ENCODE measurements at places on chromosomes 7 and 10.

GRCh38 chr10:78207216-78207615 is 173.6 kb downstream of the RPS24 start:
- no peak for DNase-seq

GRCh38 chr10:125536236-125536635 is 146.7 kb downstream of the TEX36 start:
- DNase-seq: no peak

- DNase-seq: no peak
These were observed 329.0 kb downstream of the RNLS start for GRCh38 chr10:88254091-88254490.

DNA sequence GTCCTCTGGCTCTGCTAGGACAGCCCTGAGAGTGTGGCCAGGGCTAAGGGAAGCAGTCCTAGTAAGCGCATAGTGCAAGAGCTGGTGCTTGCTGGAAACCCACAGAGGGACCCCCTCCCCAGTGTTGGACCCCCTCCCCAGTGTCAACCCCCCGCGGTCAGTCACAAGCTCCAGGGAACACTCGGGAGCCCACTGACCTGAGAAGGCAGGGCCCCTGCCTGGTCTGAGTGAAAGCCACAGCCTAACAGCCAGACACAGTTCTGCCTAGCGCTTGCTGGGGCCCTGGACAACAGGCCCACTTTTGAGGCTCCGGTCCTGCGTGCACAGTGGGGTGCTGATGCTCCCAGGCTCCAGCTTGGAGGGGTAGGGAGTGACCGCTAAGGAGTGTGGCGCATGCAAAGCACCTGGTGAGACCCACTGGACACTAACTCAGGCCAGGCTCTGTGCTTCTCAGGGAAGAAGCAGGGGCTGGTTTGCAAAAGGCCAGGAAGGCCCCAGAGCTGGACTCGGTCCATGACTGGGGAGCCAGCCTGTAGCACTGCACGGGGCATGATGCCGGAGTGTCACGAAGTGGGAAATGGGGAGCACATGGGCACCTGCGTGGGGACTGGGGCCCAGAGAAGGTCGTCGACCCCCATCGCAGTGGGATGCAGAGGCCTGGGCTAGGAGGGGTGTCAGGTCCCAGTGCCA is 175.8 kb upstream of the PPP2R2D start:
- DNase-seq: no peak

- peak; percentile 70 for DNase-seq
These were observed 14.3 kb downstream of the ZNF282 start for GRCh38 chr7:149209518-149210269.

DNA sequence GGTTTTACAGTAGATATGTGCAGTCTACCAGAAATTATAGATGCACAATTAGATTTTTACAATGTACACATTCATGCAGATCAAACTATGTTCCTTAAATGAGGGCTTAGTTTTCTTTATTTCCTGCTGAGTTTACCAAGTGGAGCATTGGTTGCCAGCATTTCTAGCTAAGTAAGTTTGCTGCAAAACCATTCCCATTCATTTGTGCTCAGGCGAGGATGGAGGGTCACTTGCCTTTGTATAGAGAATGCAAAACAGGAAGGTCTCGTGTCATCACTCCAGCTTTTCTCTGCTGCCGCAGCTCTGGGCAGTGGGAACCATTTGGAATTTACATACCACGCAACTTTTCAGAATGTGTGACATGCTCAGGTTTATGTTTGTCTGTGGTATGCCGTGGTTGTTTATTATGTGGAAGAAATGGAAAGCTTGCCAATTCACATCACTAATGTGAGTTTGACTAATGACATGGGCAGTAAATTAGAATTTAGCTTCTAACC is 198.6 kb downstream of the TRIL start:
- no peak for DNase-seq

DNA sequence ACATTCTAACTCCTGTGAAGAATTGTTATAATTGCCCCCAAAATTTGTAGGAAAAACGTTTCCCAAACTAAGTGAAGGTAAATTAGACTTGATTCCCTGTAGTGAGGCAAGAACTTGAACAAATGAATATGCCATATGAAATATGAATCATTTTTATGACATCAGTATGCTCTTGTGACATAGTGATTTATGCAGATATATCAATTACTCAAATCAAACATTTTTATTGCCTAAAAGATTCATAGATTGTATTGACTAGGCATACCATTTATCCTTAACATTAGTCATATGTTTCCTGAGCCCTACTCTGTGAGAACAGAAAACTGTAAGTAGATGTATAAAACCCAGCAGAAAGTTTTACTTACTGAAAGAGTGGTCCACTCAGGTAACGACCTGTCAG is 245.6 kb downstream of the MALRD1 start:
- DNase-seq: no peak

DNA sequence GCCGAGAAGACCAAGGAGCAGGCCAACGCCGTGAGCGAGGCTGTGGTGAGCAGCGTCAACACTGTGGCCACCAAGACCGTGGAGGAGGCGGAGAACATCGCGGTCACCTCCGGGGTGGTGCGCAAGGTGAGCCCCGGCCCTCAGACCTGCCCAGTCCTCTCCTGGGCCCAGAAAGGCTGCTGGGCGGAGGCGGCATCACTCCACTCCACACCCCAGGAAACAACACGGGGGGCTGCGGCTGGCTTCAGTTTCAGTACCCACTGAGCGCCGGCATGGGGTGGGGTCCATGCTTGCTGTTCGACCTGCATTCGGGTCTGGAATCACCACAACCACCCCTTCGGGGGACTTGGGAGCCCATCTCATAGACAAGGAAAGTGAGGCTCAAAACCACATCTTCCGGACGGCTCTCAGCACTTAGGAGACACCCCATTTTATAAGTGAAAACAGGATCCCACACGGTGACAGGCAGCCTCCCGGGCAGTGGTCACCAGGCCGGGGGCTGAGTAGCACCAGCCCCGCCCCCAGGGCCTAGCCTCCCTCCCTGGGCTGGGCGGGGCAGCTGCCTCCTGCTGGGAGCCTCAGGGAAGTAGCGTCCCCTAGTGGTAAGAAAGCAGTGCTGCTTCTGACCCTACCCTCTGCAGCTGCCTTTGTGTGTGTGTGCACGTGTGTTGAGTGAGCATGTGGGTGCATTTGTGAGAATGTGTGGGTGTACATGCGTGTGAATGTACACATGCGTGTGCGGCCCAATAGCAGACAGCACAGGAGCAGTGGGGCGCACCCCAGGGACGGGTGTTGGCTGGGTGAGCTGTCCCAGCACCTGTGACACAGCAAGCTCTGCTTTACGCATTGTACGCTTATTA is 1.8 kb downstream of the SNCG start:
- DNase-seq: peak; percentile 86

GRCh38 chr7:99469381-99470065 is 3.2 kb upstream of the ZNF789 start:
- DNase-seq: no peak

GRCh38 chr10:71468363-71469094 is 71.8 kb downstream of the CDH23 start:
- no peak for DNase-seq

- DNase-seq: no peak
These were observed 245.6 kb downstream of the BICC1 start for GRCh38 chr10:58758321-58758720.

- DNase-seq: no peak
These were observed 1.9 kb upstream of the SNX13 start for GRCh38 chr7:17942231-17942630.

GRCh38 chr10:133142523-133143199 is 17.4 kb upstream of the KNDC1 start:
- DNase-seq: no peak

DNA sequence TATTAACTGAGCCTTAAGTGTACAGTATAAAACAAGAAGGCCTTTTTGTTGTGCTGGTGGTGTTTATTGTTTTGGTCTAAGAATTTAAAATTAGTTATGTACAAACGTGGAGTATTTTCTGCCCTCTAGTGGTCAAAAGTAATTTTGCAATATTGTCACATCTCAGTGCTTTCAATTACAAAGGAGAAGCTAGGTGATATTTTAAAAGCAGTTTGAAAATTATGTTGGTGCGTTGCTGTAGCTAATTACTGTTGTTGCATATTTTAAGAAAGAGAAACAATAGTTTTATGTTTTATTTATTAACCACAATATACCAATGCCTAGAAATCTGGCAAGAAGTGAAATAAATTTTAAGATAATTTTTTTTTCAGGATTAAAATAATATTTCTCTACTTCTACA is 11.4 kb downstream of the NPVF start:
- peak; percentile 27 for DNase-seq

DNA sequence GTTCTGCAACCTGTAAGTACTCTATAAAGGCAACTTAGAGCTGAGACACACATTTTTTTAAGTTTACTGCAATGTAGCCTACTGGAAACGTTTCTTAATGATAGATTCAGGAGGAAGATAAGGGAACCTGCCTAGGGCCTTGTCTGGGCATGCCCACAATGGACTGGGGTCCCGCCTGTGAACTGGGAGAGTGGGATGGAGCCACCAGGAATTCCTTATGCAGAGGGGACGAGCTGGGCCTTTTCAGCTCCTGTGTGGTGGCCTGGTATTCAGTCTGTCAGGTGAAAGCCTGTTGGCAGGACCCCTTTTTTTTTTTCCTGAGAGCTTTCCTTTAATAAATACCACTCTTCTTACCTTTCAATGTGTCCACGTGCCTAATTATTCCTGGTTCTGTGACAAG is 384.4 kb upstream of the ZWINT start:
- no peak for DNase-seq

DNA sequence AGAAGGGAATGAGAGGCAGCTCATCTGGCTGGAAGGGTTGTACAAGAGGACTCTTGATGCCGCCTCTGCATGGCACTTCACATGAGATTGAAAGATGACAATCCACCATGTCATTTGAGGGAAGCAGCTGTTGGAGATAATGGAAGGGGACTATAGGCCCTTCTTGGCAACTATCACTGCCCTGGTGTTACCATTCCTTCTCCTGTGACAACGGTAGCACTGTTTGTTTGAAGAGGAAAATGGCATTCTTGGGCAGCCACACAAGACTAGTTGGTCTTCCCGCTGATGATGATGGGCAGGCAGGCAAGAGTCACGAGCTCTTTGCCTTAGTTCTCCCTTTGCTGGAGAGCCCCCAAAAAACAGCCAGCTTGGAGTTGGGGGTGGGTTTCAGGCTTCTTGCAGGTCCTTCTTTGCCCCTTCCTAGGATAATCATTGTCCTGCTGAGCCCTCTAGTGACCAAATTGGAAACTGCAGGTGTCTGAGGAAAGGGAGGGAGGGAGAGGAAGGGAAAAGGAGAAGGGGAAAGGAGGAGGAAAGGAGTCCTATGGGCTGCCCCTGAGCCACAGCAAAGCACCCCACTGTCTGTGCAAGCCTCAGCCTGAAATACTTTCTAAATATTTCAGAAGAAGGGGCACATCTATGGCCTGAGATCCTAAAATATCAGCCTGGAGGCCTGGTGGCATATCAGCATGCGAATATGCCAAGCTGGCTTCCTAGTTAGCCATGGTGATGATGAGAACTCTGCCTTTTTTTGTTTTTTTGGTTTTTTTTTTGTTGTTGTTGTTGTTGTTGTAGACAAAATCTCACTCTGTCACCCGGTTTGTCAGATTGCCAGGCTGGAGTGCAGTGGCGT is 165.6 kb upstream of the KMT2E start:
- peak; percentile 55 for DNase-seq

DNA sequence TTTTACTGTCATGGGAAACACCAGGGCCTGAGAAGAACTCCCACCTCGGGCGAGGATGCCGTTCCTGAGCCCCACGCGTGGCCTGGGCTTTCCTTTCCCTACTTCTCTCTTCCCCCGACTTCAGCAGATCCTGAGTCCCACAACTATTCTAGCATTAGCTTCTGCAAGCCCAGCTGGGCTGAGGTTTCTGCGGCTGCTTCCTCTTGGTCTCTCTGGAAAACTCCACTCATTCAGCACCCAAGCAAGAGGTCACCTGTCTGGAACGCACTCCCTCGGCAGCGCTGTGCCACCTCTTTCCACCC is 761 bp upstream of the DOCK1 start:
- no peak for DNase-seq

- no peak for DNase-seq
These were observed 291.6 kb upstream of the CELF2 start for GRCh38 chr10:10726101-10726500.

DNA sequence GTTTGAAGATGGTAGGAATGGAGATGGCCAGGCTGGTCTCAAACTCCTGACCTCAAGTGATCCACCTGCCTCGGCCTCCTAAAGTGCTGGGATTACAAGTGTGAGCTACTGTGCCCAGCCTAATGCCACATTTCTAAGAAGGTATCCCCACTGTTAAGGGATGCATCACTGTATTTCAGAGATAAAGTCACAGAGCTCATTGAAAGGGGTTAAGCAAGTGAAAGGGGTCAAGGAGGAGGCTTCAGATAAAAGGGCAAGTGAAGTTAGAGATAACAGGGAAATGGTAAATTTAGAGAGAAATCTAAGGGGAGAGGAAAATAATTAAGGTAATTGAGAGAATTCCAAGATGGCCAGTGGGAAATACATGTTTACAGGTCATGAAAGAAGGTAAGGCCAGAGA is 93.0 kb upstream of the SP4 start:
- no peak for DNase-seq

- DNase-seq: no peak
These were observed 173.6 kb upstream of the PRSS58 start for GRCh38 chr7:142431491-142431890.

DNA sequence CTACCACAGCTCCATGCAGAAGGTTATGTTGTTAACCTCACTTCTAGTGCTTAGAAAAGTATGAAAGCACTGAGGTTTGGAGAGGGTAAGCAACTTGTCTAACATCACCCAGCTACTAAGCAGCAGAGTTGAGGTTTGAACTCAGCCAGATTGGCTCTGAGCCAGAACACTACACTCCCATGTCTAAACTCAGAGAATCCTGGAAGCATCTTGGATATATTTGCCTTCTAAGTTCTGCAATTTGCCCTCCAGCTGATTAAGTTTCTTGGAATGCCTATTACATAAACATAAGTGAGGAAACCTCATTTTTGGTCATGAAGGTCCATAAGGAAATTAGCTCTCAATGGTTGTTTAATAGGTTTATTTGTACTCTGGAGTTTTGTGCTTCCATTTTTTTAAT is 78.1 kb upstream of the PHYHIPL start:
- no peak for DNase-seq

DNA sequence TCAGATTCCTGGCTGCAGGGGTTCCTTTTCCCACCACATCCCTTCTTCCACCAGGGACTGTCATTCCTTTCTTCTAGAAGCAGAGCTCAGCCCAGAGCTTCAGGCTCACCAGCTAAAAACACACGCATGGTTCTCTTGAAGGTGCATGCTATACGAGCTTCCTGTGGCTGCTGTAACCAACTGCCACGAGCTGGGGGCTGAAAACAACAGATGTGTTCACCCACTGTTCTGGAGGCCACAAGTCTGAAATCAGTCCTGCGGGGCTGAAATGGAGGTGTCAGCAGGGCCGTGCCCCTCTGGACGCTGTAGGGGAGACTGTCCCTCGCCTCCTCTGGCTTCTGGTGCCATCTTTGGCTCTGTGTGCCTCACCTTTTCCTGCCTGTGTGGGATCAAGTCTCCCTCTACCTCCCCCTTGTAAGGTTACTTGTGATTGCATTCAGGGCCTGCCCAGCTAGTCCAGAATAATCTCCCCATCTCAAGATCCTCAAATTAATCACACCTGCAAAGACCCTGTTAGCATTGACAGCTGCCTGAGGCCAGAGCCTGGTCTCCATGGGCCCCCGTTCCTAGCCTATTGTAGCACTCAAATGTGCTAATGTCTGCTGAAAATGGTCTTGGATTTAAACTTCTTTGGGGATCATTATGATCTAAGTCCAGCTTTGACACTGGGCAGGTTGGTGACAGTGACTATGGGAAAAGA is 13.7 kb downstream of the RAB19 start:
- DNase-seq: no peak
